ENCODE measurements at places on chromosomes 2 and 18.

DNA sequence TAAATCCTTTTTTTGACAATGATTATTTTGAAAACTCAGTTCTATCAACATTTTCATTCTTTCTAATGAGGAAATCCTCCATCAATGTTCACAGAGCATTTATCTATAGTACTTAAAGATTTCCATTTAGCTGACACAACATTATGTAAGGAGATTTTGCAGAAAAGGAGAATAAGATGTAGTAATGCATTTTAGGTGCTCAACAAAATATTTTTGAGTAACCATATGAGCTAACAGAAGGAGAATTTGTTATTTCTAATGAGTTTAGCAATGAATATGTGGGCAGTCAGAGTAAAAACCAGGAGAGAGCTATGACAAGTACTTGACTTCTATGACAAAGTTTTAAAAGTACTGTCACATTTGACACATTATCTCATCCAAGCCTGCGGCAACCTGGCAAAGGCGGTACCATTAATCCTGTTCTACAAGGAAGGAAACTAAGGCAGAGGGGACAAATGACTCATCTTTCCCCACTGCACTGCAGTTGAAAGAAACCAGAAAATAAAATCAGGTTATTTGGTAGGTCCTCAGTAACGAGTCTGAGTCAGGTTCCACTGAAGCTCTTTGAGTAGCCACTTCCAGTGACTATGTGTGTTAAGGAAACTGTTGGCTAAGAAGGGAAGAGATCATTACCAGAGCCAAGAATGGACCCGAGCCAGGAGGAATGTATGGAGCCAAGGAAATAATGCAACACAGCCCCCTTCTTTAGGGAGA is 134.1 kb upstream of the ITGB6 start:
- no peak for DNase-seq

DNA sequence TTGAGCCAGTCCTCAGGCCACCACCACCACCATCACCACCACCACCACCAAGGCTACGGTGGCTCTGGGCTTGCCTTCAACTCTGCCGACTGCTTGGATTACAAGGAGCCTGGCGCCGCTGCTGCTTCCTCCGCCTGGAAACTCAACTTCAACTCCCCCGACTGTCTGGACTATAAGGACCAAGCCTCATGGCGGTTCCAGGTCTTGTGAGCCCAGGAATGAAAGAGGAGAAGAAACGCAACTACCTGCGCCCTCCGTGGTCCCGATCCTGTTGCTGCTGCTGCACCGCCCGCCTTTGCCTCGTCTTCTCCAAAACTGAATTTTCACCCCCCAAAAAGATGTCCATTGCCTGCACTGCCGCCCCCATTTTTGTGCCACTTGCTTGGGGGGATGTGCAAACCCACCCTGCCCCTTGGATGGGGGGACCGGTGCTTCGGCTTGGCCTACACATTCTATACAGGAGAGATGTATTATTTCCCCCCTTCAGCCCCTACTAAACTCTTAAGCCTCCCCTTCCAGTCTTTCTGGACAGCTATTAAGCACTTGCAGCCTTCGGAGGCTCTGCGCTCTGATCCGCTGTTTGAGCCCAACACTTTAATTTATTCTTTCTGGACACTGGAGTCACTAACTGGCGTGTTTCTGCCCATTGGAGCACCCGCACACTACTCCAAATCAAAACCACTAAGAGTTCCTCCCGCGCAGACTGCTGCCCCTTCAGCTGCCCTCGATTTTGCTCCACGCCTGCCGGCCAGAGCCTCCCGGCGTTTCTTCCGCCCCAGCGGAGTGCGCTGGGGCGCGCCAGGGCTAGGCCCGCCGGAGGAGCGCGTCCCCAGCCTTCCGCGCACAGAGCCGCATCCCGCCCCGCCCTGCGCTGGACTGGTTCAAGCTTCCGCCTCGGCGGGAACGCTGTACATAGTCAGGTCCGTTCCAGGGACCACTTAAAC is 5.7 kb downstream of the OTX1 start:
- no peak for DNase-seq

GRCh38 chr2:241804326-241805229 is 4.4 kb upstream of the NEU4 start:
- DNase-seq: peak; percentile 22

DNA sequence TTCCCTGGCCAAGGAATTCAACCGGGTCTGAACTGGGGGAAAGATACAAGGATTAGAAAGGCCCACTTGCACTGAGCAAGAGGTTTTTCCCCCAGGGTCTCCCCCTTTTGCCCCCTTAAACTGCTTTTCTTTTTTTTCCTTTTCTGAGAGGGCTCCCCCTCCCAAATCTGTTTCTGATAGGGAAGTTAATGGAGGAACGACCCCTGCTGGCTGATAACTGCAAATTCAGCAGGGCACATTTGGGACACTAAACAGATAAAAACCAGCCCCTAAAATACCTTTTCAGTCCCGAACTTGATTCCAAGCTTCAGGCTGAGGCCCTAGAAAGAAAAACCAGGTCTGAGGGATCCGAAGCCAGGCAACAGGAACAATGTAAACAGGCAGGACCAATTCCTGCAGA is 1012.4 kb upstream of the CRIM1 start:
- DNase-seq: peak; percentile 8

- no peak for DNase-seq
These were observed 179.0 kb downstream of the BARD1 start for GRCh38 chr2:214630402-214631045.

DNA sequence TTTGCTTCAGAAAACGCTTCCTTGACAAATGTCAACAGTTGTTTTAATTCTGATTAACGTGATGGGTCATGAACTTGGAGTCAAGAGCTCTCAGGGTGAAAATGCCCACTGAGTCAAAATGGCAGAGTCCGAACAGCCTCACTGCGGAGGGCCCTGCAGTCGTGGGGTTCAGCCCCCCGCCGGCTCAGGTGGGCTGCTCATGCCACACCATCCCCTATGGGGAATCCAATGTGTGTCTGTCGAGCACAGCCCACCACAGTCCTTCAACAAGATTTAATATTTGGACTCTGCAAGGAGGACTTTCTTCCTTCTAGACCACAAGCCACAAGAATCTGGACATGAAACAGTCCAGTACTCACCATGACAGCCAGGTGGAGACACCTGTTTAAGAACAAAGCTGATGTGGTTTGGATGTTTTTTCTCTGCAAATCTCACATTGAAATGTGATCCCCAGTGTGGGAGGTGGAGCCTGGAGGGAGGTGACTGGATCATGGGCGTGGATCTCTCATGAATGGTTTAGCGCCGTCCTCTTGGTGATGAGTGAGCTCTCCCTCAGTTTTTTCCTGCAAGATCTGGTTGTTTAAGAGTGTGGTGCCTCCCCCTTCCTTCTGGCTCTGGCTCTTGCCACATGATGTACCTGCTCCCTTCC is 201.0 kb downstream of the NDUFA10 start:
- DNase-seq: peak; percentile 17

- DNase-seq: no peak
These were observed 206.2 kb downstream of the NCKAP5 start for GRCh38 chr2:133362061-133362476.

- peak; percentile 36 for DNase-seq
These were observed 10.0 kb upstream of the GCA start for GRCh38 chr2:162333968-162334367.

GRCh38 chr2:100757621-100758394 is 62.1 kb upstream of the NPAS2 start:
- DNase-seq: no peak

GRCh38 chr2:144524118-144525009 is 4.4 kb upstream of the ZEB2 start:
- no peak for DNase-seq

- no peak for DNase-seq
These were observed 28.5 kb upstream of the MCFD2 start for GRCh38 chr2:46943881-46944798.

- DNase-seq: peak; percentile 41
These were observed 20.7 kb downstream of the FOSL2 start for GRCh38 chr2:28413152-28413898.

- no peak for DNase-seq
These were observed 32.9 kb downstream of the MTERF4 start for GRCh38 chr2:241068942-241069810.

GRCh38 chr18:23871410-23871809 is 143.1 kb upstream of the TTC39C start:
- no peak for DNase-seq

GRCh38 chr2:167851323-167851860 is 396.0 kb downstream of the STK39 start:
- no peak for DNase-seq

DNA sequence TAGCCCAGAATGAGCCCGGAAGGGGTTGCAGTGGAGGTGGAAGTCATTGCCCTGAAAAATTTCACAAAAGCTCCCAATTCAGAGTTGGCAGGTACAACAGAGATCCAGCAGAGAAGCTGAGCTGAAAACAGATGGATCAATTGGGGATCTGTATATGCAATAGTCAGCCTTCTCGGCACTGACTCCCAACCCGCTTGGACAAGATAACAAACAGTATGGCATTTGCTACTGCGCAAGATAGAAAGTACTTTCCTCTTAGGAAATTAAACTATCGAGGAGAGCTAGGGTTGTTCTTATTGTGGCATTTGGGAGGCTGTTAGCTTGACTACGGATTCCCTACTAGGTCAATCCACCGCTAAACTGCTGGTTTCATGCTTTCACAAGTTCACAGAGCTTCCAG is 11.6 kb upstream of the IER3IP1 start:
- DNase-seq: peak; percentile 61

DNA sequence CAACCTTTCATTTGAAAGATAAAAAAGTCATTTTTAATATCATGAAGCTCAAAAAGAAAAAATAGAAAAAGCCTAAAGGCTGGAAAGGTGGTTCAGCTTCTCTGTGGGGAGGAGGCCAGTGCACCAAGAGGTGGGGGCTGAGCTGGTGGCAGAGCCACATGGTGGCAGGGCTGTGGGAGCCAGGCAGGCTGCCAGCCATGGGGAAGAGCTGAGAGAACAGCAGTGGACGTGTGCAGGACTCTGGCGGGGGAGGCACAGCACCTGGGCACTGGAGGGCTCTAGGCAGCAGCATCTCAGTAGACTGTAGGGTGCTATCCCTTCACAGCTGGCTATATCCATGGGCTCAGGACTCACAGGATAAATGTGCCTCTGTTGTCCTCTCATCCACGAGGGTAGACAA is 47.8 kb downstream of the STK25 start:
- DNase-seq: peak; percentile 44

DNA sequence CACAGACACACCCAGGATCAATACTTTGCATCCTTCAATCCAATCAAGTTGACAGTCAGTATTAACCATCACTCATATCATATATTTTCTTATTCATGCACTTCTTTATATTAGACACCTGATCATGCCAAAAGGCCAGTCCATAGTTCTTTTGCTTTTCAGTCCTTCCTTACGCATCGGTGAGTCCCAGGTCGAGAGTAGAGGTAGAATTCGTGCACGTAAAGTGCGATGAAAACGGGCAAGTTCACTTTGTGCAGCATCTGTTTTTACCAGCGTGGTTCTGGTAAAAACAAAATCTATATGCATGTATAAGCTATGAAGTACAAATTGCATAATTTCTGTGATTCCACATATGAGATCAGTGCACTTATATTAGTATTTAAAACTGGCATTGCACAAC is 1.2 kb upstream of the COPS8 start:
- no peak for DNase-seq

DNA sequence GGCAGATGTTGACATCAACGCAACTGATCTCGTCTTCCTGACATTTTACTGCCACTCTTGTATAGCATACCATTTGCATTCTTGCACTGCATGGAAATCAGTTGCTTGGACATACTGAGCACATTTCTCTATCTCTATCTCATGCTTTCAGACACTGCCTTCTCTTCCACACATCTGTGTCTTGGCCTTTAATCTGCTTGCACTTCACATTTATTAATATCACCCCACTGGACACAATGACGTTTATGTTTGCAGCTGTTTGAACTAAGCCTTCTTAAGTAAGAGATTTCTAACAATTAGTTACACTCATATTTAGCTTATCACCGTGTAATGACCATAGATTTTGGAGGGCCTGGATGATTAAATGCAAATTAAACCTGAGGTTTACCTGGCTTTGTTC is 229.8 kb upstream of the CDH19 start:
- DNase-seq: no peak

DNA sequence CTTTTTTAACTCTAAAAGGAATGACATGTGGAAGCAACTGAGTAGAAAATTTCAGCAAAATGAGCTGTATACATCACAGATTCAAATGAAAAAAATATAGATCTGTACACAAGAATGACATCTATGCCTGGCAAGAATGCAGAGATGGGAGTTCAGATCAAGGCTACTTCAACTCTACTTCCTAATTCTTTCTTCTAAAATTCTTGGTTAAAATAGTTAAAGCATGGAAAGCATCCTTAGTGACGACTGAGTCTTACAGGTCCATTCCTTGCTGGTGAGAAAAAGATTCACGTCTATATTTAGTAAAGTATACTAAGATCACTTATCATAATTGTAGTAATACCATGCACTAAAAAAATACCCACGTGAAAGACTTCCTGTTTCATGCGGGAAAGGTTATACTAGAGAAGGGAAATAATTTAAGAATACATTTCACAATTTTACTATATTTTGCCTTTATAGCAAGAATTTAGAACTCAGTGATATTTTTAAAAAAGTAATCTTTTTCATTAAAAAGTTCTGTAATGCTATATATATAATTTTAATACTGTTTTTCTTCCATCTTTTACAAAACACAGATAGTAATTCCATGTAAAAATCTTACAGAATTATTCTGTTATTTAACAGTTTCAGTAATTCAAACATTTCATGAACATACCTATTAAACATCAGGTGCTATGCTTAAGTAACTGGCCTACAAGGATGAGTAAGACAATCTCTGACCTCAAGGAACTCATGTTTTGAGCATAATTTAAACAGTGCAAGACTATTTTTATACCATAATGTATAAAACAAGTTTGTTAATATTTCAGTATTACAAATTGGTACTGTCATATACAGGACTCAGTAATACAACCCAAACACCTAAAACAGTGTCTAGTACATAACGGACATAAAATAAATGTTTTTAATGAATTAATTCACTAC is 159.6 kb downstream of the BAZ2B start:
- no peak for DNase-seq

DNA sequence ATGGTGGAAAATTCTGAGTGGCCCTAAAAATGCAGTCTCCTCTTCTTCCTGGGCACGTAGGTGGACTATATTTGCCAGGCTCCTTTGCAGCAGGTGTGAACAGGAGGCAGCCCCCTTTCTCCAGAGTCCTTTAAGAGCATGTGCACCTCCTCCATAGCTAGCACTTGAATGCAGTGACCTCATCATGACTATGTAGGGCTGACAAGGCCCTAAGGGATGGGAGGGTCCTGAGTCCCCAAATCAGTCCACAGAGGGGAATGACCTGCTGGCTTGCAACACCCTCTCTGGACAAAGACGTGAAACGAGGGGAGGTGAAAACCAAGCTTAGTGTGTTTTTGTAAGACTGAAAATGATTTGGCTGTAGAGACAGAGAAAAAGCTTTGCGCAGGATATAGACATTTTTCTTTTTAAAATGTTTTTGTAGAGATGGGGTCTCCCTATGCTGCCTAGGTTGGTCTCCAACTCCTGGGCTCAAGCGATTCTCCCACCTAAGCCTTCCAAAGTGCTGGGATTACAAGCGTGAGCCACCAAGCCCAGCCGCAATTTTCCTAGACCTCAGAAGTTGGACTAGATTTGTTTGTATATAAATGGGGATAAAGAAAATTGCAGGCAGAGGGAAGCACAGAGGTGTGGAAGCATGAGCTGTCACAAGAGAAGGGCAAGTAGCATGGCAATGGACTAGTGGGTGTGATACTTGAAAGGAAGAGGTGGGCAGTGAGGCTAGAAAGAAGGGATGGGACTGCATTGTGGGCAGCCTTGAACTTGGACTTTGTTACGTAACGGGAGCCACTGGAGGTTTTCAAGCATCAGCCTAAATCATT is 28.8 kb downstream of the LONRF2 start:
- no peak for DNase-seq

Measured in cerebellar cortex (tissue), 1 donor.